Activated naive CD4-positive, alpha-beta T cell treated with anti-CD3 and anti-CD28 coated beads, Interleukin-2, amount 50 U/mL, for 72 hours (primary cell): ENCODE measurements at places on chromosomes 12 and 14. TPM values are rescaled to one million over a fixed set of nuclear protein-coding genes. Genes with fewer than 3 reads are reported as not detected.

Gene CELA1
- total RNA-seq, result not detected

Gene LGR5
- total RNA-seq, result not detected

Gene KLRD1
- 0.89 TPM for total RNA-seq

Gene LTBP2
- total RNA-seq, result not detected

GRCh38 chr14:85131226-85131922 lies 398.6 kb upstream of the FLRT2 start:
- DNase-seq, result no peak

DNA sequence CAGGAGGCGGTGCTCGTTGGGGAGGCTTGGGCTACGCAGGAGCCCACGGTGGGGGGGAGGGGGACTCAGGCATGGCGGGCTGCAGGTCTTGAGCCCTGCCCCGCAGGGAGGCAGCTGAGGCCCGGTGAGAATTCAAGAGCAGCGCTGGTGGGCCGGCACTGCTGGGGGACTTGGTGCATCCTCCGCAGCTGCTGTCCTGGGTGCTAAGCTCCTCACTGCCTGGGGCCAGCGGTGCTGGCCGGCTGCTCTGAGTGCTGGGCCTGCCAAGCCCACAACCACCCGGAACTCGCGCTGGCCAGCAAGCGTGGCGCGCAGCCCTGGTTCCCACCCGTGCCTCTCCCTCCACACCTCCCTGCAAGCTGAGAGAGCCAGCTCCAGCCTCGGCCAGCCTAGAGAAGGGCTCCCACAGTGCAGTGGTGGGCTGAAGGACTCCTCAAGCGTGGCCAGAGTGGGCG lies 3.2 kb downstream of the METTL25 start:
- no peak for DNase-seq

DNA sequence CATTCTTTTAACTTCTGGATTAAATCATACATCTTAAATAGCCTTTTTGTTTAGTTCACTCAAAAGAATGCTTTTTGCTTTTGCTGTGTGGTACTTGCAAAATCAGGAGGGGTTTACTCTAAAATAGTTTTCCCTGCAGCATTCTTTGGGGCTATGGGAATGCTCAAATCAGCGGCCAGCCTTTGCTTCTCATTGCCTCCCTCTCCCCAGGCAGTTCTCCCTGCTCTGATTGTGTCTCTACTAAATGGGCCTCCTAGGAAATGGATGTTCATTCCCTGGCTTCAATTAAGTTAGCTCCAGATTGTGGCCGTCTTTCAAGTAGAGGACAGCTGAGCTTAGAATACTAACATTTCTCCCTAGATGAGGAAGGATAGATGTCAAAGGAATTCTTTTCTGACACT lies 4.4 kb downstream of the TULP3 start:
- no peak for DNase-seq

GRCh38 chr12:92574911-92575570 lies 127.7 kb upstream of the PLEKHG7 start:
- no peak for DNase-seq

DNA sequence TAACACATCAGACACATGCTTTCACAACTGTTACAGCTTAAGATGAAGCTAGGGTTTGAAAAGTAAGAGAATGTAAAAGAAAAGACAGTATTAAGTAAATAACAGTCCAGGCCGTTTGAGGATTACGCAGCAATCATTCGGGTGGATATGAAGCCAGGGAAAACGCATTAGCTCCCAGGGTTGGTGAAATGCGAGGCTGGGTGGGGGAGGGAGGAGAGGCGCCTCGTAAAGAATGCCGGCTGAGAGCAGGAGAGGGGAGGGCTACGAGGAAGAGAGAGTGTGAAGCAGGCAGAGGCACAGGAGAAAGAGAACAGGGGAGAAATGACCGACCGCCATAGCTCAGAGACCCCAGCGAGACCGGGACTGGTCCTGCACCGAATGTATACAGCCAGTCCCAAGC lies 73.0 kb downstream of the IQSEC3 start:
- no peak for DNase-seq

DNA sequence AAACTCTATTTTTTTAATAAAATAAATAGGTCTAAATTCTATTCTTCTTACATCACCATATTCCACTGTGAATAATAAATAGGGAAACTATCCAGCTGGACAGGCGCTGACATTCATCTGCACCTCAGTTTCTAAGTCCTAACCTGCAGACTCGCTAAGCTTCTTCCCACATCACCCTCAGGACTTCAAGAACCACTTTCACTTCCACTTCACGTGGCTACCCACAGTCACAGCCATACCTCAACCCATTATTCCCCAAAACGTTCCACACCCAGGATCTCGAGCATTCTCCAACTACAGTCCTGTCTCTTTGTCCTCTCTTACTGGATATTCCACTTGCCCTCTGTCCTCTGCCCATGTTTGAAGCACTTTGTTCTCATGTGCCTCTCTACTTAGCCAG lies 71.1 kb downstream of the C2CD5 start:
- DNase-seq, result no peak

DNA sequence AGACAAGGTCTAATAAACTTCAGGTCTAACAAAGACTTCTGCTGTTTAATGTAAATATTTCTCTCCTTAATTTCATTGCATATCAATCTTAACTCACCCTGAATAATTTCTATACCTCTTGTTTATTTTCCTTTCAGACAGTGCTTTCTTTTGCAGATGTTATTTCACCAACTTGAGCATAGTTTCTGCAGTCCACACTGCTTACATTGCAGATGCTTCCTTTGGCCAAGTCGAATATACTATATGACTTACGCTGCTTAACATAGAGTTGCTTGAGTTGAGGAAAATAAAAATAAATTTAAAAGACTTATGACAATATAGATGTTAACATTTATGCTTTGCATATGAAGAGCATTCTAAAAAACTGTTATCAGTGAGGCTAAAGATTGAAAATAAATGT lies 217.7 kb downstream of the PTPRO start:
- DNase-seq, result no peak

- no peak for DNase-seq
Measured at GRCh38 chr12:21989819-21990412, 48.7 kb upstream of the ABCC9 start.

DNA sequence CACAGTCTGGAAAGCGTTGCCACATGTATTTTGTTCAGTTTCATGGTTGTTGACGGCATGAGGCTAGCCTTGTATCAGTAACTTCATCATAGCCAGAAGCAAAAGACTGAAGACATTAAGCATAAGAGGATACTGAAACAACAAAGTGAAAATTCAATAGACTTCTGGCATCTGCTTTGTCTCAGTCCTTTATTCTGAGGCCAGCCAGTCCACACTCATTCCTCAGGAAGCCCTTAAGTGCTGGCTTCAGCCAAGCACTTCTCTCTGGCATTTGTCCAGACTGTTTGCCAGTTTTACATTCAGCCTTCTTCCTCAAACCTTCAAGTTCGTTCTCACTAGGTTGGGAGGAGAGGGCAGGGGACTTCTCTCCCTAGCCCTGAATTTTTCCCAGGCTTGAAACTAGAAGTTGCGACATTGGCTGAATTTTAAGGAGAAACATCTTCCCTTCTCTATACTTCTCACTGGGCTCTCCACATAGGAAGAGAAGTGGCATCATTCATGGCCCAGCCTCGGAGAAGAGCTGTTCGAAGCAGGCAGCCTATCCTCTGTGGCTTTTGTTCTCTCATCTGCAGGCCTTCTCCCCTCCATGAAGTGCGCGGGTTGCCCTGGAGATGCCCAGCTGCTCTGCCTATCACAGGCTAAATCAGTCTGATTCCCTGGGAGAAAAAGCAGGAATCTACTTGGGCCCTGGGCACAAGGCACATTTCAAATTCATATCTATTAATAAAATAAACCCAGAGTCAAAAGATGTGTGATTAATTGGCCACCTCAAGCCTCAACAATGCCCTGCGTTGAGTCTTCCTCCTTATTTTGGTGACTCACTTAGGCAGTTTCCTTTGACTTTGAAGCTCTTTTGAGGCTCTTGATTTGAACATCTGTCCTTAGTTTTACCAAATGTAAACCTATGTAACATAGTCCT lies 130.9 kb upstream of the PLEKHA5 start:
- no peak for DNase-seq

DNA sequence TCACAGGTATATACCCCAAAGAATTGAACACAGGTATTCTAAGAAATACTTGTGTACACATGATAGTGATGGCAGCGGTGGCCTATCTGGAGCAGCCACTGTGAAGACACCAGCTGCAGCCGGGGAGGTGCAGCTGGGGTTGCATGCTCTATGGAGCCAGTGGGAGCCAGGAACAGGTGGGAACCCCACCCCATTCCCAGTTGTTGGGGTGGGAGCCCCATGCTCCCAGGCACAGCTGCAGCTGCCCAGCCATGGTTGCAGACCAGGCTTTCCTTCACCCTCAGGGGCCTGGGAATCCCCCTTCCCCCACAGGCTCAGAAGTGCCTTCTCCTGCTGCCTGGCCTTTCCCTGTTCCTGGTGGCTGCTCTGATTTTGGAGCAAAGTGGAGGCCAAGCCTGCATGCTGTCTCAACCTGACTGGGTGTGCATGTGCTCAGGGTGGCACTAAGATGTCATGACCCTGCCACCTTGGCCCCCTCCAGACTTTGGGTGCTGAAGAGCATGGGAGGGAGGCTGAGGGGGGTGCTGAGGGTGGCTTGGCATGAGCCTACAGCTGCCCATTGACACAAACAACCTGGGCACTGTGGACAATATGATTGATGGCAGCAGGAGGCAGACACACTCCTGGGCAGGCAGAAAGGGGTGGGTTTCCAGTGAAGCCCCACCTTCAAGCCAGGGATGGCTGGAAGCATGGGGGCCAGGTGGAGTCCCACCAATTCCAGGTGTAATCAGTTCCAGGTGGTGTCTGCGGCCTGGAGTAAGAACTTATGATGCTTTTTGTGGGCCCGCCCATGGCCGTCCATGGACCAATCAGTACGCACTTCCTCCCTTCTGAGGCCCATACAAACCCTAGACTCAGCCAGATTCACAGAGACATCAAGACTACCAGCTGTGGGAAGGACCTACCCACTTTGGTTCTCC lies 234.7 kb downstream of the ADGRD1 start:
- no peak for DNase-seq
